ENCODE measurements at places on chromosomes 2 and 18. TPM values are rescaled to one million over a fixed set of nuclear protein-coding genes. Genes with fewer than 3 reads are reported as not detected.

MYCN gene
- total RNA-seq, result 1.7 TPM

POTEC gene
- total RNA-seq, result not detected

- no peak for DNase-seq
Measured at GRCh38 chr2:224948859-224949258, 93.4 kb downstream of the DOCK10 start.

DNA sequence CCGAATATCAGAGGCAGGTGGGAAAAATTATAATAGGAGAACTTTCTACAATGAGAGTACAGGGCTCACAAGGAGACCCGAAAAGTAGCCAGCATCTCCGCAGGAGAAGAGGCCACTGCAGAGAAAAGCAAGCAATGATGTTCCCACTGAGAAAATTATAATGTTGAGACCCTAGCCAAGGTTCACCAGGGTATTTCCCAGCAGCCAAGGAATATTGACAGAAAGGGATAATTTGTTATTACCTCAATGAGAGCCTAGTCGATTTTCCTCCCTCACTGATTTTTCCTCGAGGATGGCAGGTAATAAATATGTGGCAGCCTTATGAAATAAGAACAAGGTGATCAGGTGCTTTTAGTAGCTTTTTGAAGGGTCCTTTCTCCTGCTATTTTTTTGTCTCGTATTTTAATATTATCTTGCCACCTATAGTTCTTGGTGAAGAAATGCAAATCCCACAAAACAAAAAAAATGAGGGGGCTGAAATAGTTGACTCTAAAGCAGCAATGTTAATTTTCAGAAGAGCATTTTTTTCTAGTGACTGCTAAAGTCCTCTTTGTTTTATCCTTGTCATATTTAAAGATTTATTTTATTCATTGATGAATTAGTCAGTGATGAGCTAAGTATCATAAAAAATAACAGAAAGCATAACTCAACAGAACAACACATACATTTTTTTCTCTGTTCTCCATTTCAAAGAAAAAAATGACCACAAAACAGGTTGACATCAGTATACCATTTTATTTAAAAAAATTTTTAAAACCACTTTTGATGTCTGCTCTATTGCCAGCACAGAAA lies 215.4 kb downstream of the KCNE4 start:
- DNase-seq, result no peak

DNA sequence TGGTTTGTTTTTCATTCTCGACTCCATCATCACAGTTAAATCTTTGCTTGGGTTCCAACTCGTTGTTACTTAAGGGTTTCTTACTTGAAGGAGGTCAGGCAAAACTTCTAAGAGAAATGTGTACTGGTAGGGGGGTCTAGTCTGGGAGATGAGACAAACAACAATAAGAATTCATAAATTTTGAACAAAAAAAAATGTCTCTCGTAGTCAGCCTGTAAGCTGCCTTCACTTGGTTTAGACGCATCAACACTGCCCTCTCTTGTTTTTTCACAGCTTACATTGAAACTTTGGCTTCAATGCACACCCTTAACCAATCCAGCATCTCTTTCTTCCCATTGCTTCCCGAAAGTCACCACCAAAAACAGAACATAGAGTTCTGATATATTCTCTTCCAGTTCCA lies 576.4 kb upstream of the PIK3C3 start:
- DNase-seq, result no peak

DNA sequence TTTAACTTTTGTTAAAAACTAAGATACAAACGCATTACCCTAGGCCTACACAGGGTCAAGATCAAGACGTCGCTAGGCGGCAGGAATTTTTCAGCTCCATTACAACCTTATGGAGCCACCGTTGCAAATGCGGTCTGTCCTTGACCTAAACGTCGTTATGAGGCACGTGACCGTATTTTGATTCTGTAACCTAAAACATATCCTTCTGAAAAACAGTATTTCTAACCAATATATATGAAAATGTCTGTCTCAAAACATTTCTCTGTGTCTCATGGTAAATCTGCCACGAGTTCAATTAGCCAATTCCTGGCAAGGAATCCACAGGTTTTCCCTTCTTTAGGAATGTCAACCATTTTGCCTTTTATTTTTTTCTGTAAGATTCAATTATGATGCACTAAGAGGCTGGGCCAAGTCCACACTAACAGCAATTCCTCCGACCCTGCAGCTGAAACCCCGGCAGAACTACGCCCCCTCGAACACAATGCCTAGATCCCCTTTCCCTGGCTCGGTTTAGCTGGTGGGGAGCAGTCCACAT lies 1.7 kb downstream of the RTN4 start:
- DNase-seq, result peak; percentile 67

- no peak for DNase-seq
Measured at GRCh38 chr2:228653884-228654283, 472.4 kb upstream of the SPHKAP start.

GRCh38 chr2:140359056-140359771 lies 1579.0 kb upstream of the NXPH2 start:
- no peak for DNase-seq

GRCh38 chr2:696463-696862 lies 19.3 kb upstream of the TMEM18 start:
- no peak for DNase-seq

GRCh38 chr2:73285159-73285739 lies 971 bp upstream of the FBXO41 start:
- no peak for DNase-seq

- peak; percentile 76 for DNase-seq
Measured at GRCh38 chr18:21897811-21898210, 157.2 kb downstream of the MIB1 start.

DNA sequence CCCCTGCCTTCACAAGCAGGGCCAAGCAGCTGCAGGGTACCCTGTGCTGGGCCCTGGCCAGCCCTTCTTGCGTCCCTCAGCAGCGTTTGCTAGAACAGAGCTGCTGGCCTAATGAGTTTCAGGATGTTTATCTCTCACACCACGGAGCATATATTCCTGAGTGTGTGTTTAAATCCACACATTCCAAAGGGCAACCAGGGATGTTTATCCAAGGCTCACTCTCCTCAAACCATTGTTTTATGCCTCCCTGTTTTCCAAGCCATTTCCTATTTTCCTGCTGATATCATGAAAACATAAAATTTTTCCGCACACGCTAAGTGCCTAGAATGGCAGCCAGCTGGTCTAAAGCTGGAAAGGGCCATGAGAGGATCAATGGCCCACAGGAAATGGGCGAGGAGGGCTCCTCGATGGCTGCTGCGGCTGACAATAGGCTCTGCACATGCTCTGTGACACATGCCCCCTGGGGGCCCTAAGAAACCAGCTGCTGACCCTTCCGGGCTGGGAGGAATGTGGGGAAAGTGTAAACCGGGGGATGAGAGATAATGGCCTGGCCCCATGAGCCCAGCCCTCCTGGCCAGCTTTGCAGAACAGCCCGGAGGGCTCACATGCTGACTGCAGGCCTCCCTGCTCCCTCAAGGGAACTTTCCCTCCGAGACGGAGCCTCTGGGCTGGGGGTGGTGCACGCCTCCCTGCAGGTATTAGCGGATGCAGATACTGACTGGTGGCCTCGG lies 194.0 kb downstream of the NDUFA10 start:
- peak; percentile 16 for DNase-seq

GRCh38 chr2:212426637-212427412 lies 111.8 kb downstream of the ERBB4 start:
- no peak for DNase-seq

All from colonic mucosa (tissue), 4 donors.